ENCODE measurements at places on chromosomes 12 and 14. TPM values are rescaled to one million over a fixed set of nuclear protein-coding genes. Genes with fewer than 3 reads are reported as not detected.

The METAP2 gene
- total RNA-seq: 75.8 TPM

The FAM186B gene
- 2.3 TPM for total RNA-seq

The MYF6 gene
- not detected for total RNA-seq

The GPRC5D gene
- total RNA-seq: not detected

The GPR162 gene
- not detected for total RNA-seq

The IKZF4 gene
- 11.7 TPM for total RNA-seq

The KCNA5 gene
- not detected for total RNA-seq

The RAD9B gene
- 0.62 TPM for total RNA-seq

Data from natural killer cell treated with Interleukin-12 subunit alpha and Interleukin-12 subunit beta and Interleukin-15 and Interleukin-18, amount 100 ng/mL, for 72 hours (primary cell).